ENCODE measurements at places on chromosomes 4 and X.

GRCh38 chr4:168143601-168144000 lies 51.3 kb downstream of the ANXA10 start:
- no peak for DNase-seq

DNA sequence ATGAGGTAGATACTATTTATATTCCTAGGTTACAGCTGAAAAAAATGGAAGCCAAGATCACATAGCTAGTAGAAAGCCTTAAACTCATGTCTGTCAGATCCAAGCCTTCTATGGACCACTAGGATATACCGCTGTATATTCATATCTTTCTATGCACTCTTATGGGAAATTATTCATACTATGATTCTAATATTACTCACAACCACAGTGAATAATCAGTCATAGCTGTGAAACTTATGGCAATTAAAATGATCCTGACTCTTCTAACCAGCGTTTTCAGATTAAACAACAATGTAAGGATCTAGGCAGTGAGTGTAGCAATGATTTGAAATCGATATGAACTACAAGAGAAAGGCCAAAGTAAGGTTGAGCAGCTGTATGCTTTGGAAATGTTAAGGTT lies 111.0 kb downstream of the RASGEF1B start:
- DNase-seq, result no peak

- DNase-seq, result no peak
Observed at GRCh38 chrX:49977319-49978090, 55.1 kb downstream of the CLCN5 start.

- DNase-seq, result no peak
Observed at GRCh38 chr4:143701365-143701764, 890 bp upstream of the FREM3 start.

GRCh38 chr4:74456849-74457395 lies 12.0 kb downstream of the AREG start:
- no peak for DNase-seq

- no peak for DNase-seq
Observed at GRCh38 chrX:75596178-75596577, 73.3 kb upstream of the ZDHHC15 start.
